ENCODE measurements at places on chromosomes 4 and X. TPM values are rescaled to one million over a fixed set of nuclear protein-coding genes. Genes with fewer than 3 reads are reported as not detected.

Gene NEUROG2
- total RNA-seq: not detected

Gene GPRASP2
- total RNA-seq: 2.8 TPM

Gene SMIM10L2A
- total RNA-seq: 1.1 TPM

- no peak for DNase-seq
Observed at GRCh38 chr4:158964114-158964727, 138.7 kb upstream of the RAPGEF2 start.

DNA sequence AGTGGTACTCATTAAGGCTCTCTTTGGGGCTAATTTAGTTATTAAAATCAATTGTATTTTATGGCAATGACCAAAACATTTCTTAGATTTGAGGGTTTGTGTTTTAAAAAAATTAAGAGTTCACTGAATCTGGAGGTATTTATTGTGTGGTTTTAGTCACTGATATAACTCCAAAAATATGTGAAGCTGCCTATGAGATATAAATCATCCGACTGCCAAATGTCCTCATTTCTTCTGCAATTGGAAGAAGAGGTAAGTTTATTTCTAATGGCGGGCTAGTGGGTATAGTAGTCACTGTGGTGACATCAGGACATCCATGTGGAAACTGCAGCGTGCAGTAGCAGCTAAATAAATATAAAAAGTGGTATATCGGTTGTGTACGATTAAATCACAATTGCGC lies 205.5 kb downstream of the MID1 start:
- DNase-seq: no peak
